Stimulated activated CD4-positive, alpha-beta T cell treated with anti-CD3 and anti-CD28 coated beads, Interleukin-15, amount 100 ng/mL, for 1 hour (primary cell): ENCODE measurements at places on chromosomes 3 and 15.
A peak's percentile ranks its signal among the peaks of the same experiment; 100 is the strongest.

- DNase-seq = no peak
These were observed 47.0 kb upstream of the SELENOK start for GRCh38 chr3:53938645-53939044.

GRCh38 chr3:50612970-50613846 is 1.6 kb upstream of the CISH start:
- DNase-seq = no peak

GRCh38 chr3:188152660-188153436 is 1.1 kb upstream of the LPP start:
- DNase-seq = no peak

DNA sequence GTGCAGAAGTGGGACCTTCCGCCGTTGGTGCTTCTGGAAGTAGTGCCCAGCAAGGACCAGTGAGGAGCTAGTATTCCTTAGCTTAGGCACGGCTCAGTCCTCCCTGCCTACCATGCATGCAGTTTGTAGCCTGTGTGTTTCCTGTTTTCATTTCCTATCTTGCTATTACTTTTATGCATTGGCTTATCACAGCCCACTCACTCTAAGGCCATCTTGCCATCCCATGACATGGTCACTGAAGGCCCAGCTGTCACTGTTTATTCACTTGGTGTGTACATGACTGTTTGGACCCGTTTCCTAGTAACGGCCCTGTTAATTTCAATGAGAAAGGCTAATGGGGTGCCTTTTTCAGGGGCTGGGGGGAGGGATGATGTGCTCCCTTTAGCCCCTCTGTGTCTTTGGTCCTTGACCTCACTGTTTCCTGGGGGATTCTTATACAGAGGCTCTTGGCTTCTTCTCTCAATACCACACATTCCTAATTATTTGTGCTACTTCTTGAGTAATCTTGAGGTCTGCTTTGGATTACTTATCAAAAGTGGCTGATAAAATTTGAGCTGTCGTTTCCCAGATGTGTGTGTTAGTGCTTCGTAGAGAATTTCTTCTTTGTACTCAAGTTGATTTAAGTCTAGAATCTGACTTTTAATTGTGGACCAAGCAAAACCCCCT is 24.5 kb upstream of the TRAK1 start:
- no peak for DNase-seq

- DNase-seq = no peak
These were observed 215.9 kb upstream of the STAC start for GRCh38 chr3:36164400-36164799.

DNA sequence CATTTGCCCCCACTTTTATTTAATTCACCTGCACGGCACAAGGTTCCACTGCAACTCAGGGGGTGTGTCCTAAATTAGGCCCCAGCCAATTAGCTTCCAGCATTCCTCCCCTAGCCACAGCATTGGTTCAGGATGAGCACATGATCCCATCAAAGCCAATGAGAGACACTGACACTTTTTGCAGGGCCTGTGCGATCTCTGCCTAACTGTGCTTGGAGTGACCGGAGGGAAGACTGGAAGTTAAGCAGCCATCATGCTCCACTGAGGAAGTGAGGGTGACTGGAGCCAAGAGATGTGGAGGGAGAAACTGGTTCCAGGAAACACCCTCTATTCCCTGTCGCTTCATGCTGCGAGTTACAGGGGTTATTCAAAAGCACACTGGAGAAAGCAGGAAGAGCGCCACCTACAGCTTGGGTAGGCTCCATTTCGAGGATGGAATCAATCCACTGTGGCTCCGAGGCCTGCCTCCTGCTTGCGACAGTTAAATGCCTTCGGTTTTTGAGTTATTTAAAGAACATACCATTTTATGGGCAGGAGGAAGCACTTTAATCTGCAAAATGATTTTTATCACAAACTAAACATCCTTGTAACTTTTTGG is 122.2 kb upstream of the WNT5A start:
- no peak for DNase-seq

GRCh38 chr3:87298111-87298718 is 21.8 kb upstream of the POU1F1 start:
- DNase-seq = no peak

GRCh38 chr3:90015688-90016356 is 908.4 kb downstream of the EPHA3 start:
- DNase-seq = no peak

DNA sequence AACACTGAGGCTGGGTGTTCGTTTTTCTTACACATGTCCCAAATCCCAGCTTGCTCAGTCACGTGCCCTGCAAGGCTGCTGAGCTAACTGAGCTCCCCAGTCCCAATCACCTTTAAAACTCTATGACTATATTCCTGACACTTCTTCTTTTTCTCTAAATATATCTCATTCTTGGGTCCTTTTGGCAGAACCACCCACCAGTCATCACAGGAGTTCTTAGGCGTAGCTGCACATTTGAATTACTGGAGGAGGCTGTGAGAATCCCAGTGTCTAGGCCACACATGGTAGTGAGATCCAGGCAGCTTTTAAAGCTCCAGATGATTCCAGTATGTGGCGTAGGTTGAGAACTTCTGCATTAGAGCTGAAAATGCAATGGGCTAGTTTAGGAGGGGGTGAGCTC is 66.3 kb downstream of the ST8SIA2 start:
- DNase-seq = no peak

DNA sequence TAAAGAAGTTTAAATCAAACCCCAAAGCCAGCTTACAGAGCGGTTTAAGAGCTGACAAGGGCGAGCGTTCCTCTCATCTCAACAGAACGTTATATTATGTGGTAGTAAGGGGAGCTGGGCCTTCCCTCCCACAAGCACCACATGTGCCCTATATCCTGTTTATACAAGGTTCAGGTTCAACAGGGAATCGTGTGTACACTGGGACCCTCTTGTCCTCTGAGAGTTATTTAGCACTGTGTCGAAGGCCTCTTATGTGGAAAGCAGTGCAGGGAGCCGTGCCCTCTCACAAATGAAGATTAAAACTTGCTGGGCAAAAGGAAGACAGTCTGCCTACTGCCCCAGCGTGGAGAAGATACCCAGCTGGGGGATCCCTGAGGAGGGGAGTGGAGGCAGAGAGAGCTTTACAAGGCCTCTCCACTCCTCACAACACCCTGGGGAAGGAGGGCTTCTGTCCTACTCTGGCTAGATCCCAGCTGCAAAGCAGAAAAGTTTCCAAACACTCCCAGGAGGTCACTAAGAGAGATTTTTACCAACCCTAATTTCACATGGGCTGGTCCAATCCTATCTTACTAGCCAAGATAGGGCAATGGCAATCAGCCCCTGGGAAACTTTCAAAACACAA is 2.9 kb downstream of the TLE3 start:
- DNase-seq = no peak

DNA sequence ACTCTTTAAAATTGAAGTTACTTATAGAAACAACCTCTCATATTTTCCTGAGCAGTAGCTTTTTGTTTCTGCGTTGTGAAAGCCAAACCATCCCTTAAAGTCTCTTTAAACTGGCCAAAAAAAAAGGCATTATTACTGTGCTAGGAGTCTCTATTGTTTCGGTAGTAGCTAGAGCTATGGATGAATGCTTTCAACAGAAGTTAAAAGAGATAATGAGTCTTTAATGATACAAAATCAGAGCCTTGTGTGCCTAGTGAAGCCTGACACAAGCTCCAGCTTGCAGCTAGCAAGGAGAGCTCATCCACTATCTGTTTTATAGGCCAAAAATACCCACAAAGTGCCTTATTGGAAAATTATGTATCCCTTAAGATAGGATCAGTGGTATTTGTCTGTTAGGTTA is 360.4 kb upstream of the CDIN1 start:
- no peak for DNase-seq

- no peak for DNase-seq
These were observed at the start of gene DLL4 for GRCh38 chr15:40928821-40929659. DLL4 (plus strand) TSS chr15:40929340; CDS start chr15:40929669, 329 bp downstream.

- DNase-seq = no peak
These were observed 283.8 kb upstream of the NR2F2 start for GRCh38 chr15:96046620-96047240.

DNA sequence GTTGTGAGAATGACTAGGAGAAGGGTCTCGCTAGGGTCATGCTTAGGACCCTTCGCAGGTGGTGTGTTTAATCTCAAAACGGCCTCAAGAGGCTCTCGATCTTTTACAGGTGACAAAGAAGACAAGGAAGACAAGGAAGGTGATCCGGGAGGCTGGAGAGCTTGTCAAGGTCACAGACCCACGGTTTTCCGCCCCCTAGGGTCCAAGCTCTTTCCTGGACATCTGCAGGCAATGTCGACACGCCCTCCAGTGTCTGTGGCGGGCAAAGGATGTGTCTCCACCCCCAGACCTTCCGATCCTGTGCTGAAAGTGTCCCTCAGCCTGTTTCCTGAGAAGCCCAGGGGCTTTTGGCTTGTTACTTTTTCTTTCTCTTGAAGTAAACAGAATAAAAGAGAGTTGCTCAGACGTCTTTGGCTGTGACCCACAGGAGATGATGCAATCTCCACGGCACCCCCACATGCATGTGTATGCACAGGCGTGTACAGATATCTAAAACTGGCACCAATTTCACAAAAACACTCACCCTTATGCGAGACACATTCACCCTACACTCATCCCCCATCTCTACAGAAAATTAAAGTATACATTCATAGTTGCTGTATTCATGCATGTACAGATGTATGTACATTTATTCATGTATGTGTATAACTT is 108.8 kb downstream of the KLF13 start:
- DNase-seq = peak; percentile 61

DNA sequence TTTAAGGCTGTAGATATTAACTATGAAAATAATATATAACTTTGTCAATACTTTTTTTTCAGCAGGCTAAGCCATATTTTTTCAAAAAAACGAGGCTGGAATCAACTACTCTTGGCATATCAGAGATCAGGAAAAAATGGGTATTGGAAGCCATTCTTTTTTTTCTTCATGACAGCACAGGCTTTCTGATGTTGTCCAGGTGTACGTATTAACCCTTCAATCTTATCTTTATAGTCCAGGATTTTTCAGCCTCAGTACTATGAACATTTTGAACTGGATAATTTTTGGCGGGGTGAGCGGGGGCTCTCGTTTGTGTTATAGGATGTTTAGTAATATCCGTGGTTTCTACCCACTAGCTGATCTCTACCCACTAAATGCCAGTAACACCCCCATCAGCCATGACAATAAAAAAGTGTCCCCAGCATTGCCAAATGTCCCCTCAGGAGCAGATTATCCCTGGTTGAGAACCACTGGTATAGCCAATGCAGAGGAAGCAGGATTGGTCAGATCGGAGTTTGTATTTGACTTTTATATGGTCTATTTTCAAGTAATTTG is 52.0 kb downstream of the PLCL2 start:
- DNase-seq = no peak

DNA sequence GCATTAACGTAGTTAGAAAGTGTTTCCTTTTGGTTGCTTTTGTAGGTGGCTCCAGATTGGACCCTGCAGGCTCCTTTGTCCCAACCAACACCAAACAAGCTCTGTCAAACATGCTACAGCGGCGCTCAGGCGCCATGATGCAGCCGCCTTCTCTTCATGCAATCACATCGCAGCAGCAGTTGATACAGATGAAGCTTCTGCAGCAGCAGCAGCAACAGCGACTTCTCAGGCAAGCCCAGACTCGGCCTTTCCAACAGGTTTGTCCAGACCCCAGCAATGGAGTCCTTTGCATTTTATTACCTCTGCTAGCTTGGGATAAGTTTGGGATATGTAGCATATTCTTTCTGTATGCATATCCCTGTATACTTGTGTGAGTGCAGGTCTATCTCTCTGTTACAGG is 10.1 kb upstream of the P2RY12 start:
- DNase-seq = no peak

- DNase-seq = peak; percentile 30
These were observed 18.4 kb downstream of the CCK start for GRCh38 chr3:42247576-42248027.

- DNase-seq = no peak
These were observed 161.8 kb upstream of the TBL1XR1 start for GRCh38 chr3:177358977-177359592.

GRCh38 chr15:85964471-85964870 is 115.2 kb upstream of the AGBL1 start:
- no peak for DNase-seq

DNA sequence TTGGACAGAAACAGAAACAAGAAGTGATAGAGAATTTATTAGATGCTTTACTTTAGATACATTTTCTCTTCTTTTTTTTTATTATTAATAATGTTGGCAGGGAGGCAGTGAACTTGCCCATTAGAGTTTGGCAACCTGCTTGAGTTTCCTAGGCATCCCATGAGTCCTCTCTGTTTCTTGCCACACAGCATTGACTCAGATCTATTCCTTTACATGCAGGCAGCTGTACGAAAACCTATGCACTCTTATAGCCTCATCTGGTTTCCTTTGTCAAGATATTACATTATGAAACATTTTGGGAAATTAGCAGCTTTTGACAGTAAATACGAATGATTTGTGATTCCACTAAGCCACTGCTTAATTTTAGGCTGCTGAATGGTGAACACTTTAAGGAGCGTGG is 23.3 kb downstream of the IL1RAP start:
- no peak for DNase-seq

DNA sequence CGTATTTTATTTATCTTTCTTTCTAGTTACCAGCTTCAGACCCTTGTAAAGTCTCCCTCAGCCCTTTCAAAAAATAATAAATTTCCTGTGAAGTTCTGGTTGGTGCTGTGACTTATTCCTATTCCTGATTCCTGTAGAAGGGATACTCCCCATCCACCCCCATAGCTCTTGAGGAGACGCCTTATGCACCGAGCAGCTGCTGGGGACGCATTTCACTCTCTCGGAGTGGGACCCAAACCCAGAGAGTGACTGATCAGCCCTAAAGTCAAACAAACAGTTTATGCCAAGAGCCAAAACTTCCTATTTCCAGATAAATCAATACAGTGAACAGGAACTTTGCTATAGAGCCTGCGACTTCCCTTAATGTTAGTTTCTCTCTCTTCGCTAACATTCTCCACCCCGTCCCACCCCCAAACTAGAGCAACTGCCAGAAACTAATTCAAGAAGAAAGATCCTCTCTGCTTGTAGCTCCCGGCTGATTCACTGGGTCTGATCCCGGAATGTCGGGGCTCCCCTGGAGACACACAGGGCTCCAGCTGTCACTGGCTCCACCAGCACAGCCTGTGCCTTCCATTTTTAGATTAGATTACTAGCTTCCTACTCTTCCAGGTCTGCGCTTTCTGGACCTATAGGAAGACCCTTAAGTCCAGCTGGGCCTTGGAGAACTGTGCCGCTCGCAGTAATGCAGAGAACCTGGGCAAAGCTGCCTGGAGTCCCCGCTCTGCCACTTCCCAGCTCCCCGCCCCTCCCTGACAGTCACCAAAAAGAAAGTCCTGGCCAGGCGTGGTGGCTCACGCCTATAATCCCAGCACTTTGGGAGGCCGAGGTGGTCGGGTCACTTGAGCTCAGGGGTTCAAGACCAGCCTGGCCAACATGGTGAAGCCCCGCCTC is 45.2 kb downstream of the KLHL25 start:
- no peak for DNase-seq

DNA sequence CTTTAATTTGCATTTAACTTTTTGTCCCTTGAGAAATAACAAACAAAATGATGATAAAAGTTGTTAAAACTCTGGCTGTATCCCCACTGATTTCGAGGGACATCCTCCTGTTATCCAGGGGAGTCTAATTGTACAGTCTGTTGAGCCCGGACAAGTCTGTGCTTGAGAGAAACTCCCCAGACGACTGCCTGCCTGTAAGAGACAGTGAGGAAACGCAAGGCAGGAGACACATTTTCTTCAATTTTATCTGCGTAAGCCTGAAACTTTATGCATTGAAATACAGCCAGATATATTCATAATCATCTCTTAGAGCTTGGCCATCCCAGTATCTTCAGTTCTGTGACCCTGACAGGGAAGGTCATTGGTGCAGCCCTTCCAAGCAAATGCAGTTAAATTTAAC is 97.7 kb downstream of the ROBO2 start:
- no peak for DNase-seq

GRCh38 chr3:127760361-127760760 is 62.0 kb downstream of the MGLL start:
- DNase-seq = no peak
